Endothelial cell of umbilical vein (primary cell): ENCODE measurements at places on chromosomes 3 and 15. TPM values are rescaled to one million over a fixed set of nuclear protein-coding genes. Genes with fewer than 3 reads are reported as not detected.

Gene AEN
- 31.6 and 34.2 TPM in 2 replicates for polyA plus RNA-seq

Gene PPP1R14D
- polyA plus RNA-seq: not detected in 2 replicates

Gene LRRC34
- polyA plus RNA-seq: 0.59 and 0.72 TPM in 2 replicates

Gene CACNA2D3
- polyA plus RNA-seq: not detected in 2 replicates

Gene OR5K2
- polyA plus RNA-seq: not detected in 2 replicates

Gene CFAP92
- polyA plus RNA-seq: 0.04 and 0.10 TPM in 2 replicates

Gene ZNF660
- 0.38 and 0.44 TPM in 2 replicates for polyA plus RNA-seq

Gene MYH15
- polyA plus RNA-seq: not detected in 2 replicates

Gene SNTN
- polyA plus RNA-seq: not detected in 2 replicates

Gene CHRFAM7A
- polyA plus RNA-seq: 1.2 and 1.5 TPM in 2 replicates

Gene CSPG4
- polyA plus RNA-seq: not detected in 2 replicates

Gene GOLGA8H
- 0.29 and 0.39 TPM in 2 replicates for polyA plus RNA-seq

Gene SLC12A6
- polyA plus RNA-seq: 17.6 and 21.4 TPM in 2 replicates

Gene HRG
- polyA plus RNA-seq: not detected in 2 replicates

Gene CFAP20DC
- 0.92 TPM in 2 replicates for polyA plus RNA-seq

Gene TTC21A
- 4.7 and 4.8 TPM in 2 replicates for polyA plus RNA-seq

Gene TGM4
- polyA plus RNA-seq: 0.11 and 0.16 TPM in 2 replicates

Gene ZIC4
- not detected in 2 replicates for polyA plus RNA-seq
